Hematopoietic multipotent progenitor cell treated with erythropoietin and hydrocortisone succinate and interleukin-3 and kit ligand, for 8 days (in vitro differentiated cells): ENCODE measurements at places on chromosomes 5 and 9.

DNA sequence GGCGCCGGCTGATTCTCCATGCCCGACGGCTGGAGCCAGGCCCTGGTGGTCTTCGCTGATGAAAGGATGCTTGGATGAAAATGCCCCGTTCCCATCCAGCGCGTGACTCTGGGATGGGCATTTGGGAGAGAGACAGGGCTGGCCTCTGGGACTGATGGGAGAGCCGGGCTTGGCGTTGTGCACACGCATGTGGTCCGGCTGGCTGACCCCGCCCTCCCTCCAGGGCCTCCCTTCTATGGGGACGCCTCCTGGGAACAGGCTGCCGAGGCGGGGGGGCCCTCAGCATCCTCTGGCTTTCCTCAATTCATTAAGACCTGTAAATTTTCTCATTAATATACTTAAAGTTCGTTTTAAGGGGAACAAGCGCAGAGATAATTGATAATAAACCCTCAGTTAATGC is 36.8 kb downstream of the UNC5A start:
- DNase-seq: no peak

GRCh38 chr5:148469501-148469935 is 85.8 kb downstream of the FBXO38 start:
- DNase-seq: no peak

DNA sequence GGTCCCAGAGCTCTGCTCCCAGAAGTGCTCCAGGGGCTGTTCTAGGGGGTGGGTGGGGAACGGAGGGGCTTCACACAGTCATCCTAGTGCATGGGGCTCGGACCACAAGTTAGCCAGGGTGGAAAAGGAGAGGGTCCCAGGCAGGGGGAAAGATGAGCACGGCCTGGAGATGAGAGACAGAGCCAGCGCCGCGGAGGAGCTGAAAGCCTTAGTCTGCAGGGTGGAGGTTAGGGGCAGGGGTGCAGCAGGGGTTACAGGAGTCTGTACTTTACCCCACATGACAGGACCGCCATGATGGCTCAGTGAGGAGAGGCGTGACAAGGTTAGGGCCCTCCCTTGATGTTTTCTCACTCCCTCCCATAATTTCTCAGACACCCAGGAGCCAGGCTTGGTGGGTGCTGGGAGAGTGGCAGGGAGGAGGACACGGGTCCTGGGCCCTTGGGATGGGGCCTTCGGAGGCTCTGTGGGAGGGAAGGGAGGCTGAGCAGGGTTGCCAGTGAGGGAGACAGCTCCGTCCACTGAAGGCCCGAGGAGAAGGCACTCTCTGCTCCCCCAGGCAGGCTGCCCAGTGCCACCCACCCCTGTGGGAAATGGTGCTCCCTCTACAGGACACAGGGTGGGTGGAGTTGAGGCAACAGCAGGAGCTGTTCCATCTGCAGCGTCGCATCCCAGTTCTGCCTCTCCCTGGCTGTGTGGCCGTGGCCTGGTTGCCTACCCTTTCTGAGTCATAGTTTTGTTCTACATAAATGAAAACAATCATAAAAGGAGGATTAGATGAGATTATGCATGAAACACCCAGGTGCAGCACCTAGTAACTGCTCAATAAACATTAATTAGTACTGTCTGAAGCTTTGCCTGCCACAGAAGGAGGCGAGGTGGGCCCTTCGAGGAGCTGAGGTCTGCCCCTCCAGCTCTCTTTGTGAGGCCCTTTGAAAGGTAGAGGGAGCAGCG is 66.2 kb downstream of the NDST1 start:
- no peak for DNase-seq

GRCh38 chr9:77475641-77476473 is 172.3 kb downstream of the GNA14 start:
- DNase-seq: no peak

DNA sequence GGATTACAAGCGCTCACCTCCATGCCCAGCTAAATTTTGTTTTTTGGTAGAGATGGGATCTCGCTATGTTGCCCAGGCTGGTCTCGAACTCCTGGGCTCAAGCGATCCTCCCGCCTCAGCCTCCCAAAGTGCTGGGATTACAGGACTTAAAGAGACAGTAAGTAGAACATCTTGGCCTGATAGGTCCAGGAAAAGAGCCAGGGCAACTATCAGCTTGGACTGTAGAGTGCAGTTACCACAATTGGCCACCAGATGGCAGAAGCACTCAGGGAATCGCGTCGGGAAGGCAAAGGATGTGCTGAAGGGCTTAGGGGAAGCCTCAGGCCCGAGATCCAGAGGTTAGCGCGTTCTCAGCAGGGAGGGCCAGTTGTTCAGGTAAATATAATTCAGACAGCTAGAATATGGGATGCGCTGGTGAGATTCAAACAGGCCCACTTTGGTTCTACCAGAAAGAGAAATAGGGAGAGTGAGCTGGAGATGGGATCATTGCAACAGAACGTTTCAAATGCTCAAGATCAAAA is 21.5 kb downstream of the C9orf57 start:
- peak; percentile 71 for DNase-seq

- DNase-seq: no peak
Measured at GRCh38 chr9:127977884-127978647, 2.7 kb downstream of the EEIG1 start.

GRCh38 chr9:126463426-126463825 is 136.8 kb downstream of the MVB12B start:
- no peak for DNase-seq

DNA sequence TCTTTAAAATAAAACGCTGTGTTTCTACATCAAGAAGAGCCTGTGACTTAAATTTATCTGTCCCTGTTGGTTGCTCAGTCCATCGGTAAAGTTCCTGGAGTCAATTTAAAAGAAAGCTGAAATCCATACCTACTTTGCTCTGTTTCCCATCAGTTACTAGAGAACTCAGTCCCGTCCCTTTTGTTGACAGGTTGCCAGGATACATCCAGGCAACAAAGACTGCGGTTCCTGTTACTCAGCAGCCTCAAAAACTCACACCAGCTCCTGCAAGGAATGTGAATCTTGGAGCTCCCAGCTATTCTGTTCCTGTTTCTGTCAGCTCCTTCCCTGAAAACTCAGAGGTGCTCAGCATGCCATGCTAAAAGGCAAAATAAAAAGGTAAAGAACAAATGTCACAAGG is at the start of gene ZNF474:
Gene ZNF474, plus strand, starts transcription at position 241 of the 400 bp plus-strand sequence. CDS start 22,445 bp downstream, outside the sequence.
- peak; percentile 44 for DNase-seq

GRCh38 chr9:21070171-21070571 is 7.6 kb downstream of the IFNB1 start:
- DNase-seq: peak; percentile 87

DNA sequence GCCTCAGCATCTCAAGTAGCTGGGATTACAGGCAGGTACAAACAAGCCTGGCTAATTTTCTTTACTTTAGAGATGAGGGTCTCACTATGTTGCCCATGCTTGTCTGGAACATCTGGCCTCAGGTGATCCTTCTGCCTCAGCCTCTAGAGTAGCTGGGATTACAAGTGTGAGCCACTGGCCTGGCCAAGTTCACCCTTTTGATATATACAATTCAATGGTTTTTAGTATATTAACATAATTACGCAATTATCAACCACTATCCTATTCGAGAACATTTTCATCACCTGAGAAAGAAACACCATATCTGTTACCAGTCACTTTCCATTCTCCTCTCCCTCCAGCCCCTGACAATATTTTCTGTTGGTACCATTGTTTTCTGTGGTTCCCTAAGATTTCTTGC is 3.7 kb upstream of the CDC23 start:
- no peak for DNase-seq

- no peak for DNase-seq
Measured at GRCh38 chr9:72351538-72352453, 13.2 kb downstream of the ZFAND5 start.

DNA sequence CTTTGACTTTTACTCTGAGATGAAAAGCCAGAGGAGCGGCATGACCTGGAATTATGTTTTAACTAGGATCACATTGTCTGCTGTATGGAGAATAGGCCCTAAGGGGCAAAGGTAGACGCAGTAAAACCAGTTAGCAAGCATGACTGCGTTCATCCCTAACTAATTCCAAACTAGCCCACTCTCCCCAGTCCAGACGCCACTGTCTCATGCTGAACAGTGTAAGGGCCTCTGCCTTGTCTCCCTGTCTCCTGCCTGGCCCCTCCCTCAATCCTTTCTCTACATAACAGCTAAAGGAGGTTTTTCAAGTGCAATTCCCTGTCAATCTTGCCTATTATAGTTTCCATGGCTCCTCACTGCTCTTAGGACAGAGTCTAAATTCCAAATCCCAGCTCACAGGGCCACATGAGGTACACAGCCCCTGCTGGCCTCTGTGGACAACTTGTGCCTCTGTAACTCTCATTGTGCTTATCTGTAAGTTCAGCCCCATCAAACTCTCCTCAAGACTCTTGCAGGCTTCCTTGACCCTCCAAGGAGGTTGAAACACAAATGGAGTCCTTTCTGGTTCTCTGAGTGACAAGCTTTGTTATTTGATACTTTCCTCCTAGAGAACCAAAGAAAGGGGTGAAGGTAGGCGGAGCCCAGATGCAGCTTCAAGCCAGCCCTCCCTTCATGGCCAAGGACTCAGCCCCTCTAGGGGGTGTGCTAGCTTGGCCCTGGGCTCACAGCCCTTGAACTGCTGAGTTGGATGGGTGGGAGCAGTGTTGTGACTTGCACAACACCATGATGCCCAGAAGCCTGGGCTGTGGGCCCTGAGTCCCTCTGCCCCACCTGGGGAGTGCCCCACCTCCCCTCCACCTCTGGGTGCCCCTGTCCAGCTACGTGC is 16.0 kb upstream of the SLC22A4 start:
- DNase-seq: no peak

DNA sequence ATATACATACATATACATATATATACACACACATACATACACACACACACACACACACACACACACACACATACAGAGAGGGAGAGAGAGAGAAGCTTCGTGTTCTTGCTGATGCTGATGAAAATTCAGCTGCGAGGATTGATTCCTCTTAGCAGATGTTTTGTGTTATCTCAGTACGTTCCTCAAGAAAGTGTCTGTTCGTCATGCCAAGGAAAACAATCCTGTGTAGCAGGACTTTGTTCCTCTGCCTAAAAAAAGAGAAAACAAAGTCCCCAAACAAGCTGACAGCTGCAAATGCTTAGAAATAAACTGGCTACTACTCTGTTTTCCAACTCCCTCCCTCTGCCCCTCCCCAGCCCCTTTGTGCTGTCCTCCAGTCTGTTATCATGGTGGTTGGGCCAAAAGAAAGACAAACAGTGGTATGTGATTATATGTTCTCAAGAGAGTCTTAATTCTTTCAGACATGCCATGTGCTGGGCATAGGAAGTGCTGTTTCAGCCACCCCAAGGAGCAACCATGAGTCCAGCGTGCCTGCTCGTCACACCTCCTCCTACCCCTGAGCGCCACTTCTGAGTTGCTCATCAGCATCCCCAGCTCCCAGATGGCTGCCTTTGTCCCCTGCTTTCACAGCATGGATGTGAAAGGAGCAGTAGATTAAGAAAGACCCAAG is 71.5 kb upstream of the EQTN start:
- DNase-seq: no peak

GRCh38 chr5:147483961-147484707 is 25.7 kb downstream of the DPYSL3 start:
- DNase-seq: no peak
